KBM-7 (cell line): ENCODE measurements at places on chromosomes 12 and 14.

GRCh38 chr14:24054646-24055045 lies 2.8 kb downstream of the CARMIL3 start:
- DNase-seq: no peak

GRCh38 chr14:51846631-51847488 lies 13.6 kb upstream of the GNG2 start:
- DNase-seq: peak; percentile 97

DNA sequence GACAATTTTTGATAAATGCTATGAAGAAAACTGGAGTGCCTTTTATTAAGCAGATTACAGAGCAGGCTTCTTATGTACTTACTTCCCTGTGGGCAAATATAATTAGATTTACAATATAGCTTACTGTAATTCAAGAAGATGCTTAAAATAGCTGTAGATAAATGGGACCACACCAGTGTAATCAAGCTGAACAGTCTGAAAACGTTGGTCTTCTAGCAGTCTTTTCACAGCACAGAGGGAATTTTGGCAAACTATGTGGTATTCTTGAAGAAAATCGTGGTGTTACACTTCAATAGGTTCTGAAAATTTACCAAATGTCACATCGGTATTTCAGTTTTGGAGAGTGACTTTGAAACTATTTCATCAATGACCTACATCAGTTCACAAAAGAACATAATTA lies 47.7 kb downstream of the SLC16A7 start:
- DNase-seq: no peak

DNA sequence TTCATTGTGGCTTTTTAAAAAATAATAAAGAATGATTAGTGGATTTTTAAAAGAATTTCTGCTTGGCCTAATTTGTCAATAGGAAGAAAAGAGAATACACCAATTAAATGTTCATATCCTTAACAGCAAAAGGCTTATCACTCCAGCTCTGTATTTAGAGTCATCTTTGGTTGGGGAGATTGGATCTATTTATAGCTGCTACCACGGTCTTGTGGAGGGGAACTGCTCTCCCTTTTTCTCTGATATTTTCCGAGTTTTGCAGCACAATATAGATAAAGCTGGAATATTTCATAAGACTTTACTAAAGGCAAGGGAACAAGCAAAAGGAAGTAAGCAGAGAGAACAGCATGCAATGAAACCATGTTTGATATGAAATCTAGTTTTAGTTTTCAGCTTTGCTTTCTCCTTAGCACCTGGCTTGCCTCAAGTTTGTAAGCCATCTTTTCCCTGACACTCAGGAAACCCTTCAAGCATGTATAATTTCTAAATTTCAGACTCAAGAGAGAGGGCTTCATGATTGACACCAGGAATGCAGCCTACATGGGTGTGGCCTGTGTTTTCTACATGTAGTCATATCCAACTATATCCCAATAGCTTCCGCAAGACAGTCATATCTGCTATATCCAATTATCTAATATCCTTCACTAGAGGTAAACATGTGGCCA lies 35.2 kb downstream of the BRMS1L start:
- no peak for DNase-seq

DNA sequence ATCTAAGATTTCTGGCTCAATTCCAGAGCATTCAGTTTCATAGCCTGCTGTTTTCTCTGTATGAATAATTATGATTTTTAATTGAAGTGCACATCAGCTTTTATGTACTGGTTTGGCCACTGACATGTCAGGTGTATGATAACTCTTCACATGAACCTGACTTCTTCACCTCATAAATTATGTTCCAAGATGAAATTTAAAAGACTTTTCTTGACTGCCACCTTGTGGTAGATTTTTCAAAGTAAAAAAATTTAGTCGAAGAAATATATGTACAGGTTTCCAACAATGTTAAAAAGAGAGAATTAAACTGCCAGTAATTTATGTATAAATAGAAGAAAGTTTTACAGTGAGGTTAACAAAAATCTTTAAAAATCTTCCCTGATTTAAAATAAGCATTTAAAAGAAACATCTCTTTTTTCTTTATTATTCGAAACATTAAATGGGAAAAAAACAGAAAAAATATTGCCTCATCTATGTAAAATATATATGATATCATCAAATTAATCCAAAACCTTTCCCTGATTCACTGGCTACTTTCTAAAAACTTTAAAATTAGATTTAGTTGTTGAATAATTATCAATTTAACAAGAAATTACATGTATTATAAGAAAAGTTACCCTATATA lies 124.9 kb upstream of the ATXN7L3B start:
- peak; percentile 37 for DNase-seq

DNA sequence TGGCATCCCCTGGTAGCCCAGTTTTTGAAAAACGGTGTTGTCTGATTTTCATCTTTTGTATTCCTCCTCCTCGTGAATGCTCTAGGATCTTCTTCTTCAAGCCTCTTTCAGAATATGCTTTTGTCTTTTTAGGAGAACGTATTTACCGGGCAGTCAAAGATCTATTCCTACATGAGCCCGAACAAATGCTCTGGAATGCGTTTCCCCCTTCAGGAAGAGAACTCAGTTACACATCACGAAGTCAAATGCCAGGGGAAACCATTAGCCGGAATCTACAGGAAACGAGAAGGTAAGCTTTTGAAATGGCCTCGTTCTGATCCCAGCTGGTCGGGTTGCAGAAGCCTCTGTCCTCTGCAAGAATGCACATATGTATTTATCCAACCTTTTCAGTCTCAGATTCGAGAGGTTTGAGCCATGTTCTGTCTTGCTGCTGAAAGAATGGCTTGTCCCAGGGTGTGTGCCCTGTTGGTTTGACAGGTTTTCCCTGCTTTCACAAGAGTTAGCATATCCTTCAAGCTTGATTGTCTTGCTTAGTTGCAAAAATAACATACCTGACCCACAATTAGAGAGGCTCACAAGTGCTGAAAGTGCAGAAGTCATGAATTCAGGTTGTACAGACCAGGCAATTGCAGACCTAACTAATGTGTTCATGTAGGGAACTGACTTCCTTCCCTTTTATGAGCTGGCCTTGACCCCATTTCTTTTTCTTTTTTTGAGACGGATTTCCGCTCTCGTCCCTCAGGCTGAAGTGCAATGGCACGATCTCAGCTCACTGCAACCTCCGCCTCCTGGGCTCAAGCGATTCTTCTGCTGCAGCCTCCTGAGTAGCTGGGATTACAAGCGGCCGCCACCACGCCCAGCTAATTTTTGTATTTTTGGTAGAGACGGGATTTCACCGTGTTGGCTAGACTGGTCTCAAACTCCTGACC lies 6.8 kb downstream of the KMT5A start:
- peak; percentile 25 for DNase-seq

- peak; percentile 48 for DNase-seq
Observed at GRCh38 chr14:90644882-90645281, 171.3 kb downstream of the TTC7B start.

DNA sequence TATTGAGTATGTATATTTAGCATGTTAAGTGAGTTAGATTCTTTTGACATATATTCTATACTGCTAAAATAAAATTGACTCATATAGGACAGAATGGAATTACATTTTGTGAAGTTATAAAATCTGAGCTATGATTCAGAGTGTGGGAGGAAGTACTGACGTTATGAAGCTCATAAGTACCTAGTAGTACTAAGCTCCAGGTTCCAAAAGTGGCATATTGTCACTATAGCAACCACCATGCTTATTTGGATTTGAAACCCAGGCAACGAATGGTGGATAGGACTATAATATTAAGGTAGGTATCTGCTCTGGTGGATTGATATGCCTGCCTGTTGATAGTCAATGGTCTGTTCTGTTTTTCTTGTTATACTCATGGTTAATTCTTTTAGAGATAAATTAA lies 2.2 kb upstream of the FBXO33 start:
- no peak for DNase-seq

DNA sequence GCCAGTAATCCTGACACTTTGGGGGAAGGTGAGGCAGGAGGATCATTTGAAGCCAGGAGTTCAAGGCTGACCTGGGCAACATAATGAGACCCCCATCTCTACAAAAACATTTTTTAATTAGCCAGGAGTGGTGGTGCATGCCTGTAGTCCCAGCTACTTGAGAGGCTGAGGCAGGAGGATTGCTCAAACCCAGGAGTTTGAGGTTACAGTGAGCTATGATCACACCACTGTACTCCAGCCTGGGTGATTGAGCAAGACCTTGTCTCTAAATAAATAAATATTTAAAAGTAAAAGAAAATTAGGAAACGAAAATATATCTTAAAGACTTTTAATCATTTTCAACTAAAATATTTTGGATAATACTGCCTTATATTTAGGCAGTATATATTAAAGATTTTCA lies 25.9 kb downstream of the CKB start:
- DNase-seq: no peak

DNA sequence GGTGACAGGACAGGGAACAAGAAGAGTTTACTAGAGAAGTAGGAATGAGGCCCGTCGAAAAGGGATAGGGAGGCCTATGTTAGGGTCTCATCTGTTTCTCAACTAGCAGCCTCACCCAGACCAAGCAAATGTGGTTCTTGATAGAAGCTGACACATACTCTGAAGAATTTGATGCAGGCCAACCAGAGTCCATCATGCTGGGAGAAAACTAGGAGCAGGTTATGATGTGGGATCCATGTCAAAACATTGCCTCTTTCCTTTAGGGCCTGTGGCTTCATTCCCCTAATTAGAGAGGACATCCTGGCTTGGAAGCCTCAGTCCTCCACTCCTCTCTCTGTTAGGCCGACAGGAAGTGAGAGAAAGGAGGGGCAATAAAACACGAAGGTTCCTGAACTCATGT lies 122.8 kb downstream of the NTF3 start:
- no peak for DNase-seq

- no peak for DNase-seq
Observed at GRCh38 chr12:108235197-108235984, 103.7 kb downstream of the CMKLR1 start.

GRCh38 chr12:114678718-114679117 lies 5.3 kb downstream of the TBX3 start:
- DNase-seq: no peak

GRCh38 chr12:53171725-53172329 lies 8.7 kb upstream of the ZNF740 start:
- no peak for DNase-seq

- DNase-seq: no peak
Observed at GRCh38 chr14:39428118-39428517, 4.1 kb downstream of the FBXO33 start.

DNA sequence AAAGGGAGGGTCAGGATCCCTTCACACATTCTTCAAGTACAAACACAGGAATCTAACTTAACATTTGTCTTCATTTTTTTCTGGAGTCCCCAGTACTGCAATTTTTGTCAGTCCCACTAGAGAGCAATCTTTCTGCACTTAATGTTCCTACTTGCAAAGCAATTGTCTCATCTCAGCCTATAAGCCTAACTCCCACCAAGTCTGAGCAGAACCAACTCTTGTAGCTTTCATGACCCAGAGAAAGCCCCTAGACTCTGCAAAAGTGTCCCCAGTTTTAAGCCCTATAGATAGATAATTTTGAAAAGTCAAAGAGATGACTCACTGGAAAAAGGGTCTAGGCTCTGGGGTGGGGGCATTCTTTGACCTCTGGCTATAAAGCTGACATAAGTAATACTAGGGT lies 1.8 kb upstream of the ZBTB39 start:
- peak; percentile 86 for DNase-seq

DNA sequence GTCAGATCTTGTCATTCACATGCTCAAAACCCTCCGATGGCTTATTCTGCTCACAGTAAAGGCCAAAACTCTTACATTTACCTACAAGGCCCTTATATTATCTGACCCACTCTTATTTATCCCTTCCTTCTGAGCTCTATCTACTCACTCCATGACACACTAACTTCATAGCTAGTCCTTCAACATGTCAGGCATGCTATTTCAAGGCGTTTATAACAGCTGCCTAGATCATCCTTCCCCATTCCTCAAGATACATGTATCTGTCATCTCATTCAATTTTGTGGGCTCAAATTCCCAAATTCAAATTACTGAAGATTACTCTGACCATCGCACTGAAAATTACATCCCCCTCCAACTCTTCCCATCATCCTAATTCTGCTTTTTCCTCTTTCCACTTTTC lies 6.9 kb downstream of the MIS18BP1 start:
- no peak for DNase-seq

DNA sequence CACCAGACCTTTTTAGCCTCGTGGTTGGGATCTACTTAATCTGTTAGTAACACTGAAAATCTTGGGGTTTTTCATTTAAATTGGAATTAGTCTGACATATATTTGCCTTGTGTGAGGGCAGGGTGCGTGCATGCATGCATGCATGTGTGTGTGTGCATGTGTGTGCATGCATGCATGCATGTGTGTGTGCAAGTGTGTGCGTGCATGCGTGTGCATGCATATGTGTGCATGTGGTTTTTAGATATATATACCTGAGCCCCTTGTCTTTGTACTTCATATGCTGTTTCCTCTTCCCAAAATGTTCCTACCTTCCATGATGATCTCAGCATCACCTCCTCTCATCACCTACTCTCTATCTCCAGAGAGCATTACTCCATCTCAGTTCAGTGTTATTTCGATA lies 66.3 kb upstream of the BCL11B start:
- no peak for DNase-seq

DNA sequence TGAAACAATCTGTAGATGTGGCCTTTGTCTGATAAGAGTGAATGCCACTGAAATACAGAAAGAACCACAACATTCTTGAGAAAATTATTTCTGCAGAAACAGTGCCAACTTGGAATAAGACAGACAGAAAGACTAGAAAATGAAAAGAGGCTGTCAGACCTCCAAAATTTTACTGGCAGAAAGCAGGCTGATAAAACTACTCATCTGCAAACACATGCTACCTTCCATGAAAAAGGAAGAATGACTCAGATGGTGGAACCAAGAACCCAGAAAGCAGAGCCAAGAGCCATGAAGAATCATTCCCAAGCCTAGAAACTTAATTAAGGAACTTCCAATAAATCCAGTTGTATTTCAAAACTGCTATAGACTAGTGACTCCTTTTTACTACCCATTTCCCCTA lies 31.9 kb upstream of the OSBPL8 start:
- no peak for DNase-seq

DNA sequence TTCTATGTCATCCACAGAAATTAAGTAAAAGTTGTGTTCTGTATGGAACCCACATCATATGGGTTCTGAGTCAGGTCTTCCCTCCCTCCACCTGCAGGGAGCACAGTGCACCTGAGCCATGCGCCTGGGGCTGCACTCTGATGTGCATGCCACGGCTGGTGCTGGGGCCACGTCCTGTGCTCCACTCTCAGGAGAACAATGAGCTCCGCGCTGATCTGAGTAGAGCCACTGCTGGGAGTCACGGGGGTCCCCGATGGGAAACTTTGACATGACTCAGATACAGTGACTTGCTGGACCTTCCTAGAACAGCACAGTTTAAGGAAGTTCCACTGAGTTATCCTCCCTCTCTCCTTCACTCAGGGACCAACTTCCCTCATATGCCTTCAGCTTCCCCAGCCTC lies 683.4 kb downstream of the TMEM121 start:
- no peak for DNase-seq

DNA sequence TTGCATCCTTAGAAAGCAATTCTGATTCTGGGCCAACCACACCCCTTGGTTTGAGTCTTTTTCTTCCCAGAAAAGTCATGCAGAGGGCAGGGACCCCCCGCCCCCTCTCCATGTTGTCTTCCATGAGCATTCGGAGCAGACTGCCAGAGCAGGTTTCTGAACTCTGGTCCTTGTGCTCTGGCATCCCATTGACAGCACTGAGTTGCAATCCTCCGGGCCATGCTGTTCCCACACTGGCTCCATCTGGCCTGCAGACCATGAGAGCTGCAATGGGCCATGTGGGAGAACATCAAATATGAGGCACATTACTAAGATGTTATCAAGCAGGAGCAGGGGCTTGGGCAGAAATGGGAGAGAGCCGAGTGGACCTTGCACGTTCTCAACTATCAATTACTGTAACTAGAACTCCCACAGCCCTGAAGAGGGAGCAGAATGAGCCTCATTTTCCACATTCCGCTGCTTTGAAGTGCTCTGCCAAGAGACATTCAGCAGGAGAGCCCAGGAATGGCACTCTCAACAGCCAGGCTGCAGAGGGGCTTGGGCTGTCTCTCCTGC lies 157.4 kb downstream of the STXBP6 start:
- DNase-seq: no peak
